ENCODE measurements at places on chromosomes 4 and X. TPM values are rescaled to one million over a fixed set of nuclear protein-coding genes. Genes with fewer than 3 reads are reported as not detected.

The FRG2 gene
- total RNA-seq, result not detected

The BTK gene
- total RNA-seq, result 4.4 TPM

The PAGE2 gene
- not detected for total RNA-seq

The CD99L2 gene
- total RNA-seq, result 23.8 TPM

The RTL3 gene
- total RNA-seq, result not detected

The TRAM1L1 gene
- total RNA-seq, result 1.5 TPM

The CLTRN gene
- total RNA-seq, result not detected

The PACRGL gene
- total RNA-seq, result 53.8 TPM

The SAGE1 gene
- total RNA-seq, result not detected

The NOCT gene
- 4.2 TPM for total RNA-seq

The APELA gene
- total RNA-seq, result not detected

The NMU gene
- 8.1 TPM for total RNA-seq

The MPP1 gene
- 15.7 TPM for total RNA-seq
